Fibroblast of skin of right biceps (primary cell): ENCODE measurements at places on chromosomes 2 and 18.
A peak's percentile ranks its signal among the peaks of the same experiment; 100 is the strongest.

DNA sequence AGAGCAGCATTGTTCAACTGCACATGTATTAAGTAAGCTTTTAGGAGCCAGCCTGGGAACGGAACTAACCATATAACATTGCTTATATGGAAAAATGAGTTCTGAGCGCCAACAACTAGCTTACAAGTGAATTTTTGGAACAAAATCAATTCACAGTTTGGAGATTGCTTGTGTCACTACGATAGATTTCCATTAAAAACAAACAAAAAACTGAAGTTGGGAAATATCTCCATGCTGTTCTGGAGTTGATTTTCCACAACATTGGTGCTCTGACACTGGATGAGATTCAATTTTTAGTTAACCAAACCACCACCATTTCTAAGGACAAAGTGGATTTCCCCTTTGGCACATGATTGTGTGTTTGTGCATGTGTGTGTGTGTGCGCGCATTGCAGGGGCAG lies 56.9 kb upstream of the ZNF397 start:
- DNase-seq = no peak

DNA sequence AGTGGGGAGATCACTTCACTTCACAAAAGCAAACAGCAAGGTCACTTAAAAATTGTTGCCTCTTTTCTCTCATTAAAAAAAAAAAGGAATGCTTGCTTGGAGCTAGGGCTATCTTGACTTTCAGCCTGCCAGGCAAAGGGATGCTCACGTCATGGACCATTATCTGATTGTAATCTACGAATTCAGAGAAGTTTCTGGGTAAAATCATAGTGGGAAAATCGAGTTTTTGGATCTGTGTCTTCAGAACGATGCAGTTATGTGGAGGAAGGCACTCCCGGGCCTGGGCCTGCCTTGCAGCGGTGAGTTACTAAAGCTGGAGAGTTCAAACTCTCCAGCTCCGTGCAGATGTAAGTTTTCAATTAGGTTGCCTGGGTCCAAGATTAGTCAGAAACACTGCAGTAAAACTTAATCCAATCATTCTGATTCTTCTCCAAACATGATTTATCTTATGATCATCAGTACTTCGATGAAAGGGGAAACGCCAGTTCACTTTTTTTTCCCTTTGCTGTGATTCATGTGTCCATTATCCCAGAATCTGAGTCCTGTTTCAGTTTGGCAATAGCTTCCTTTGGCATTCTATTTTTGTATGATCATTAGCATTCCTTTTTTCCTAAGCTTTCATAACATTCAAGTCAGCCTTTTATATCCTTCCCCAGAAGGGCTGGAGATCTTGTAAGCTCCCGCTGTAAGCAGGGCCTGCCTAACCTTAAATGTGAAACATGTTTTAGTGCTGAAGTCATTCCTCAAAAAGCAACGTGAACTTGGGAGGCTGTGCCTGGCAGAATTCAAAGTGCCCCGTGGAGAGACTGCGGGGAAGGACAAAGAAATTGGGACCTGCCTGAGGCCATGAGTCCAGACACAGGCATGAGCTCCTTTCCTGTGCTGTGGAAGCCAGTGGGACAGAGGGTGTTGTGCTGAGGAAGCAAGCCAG lies 119.3 kb upstream of the TWIST2 start:
- DNase-seq = peak; percentile 98

DNA sequence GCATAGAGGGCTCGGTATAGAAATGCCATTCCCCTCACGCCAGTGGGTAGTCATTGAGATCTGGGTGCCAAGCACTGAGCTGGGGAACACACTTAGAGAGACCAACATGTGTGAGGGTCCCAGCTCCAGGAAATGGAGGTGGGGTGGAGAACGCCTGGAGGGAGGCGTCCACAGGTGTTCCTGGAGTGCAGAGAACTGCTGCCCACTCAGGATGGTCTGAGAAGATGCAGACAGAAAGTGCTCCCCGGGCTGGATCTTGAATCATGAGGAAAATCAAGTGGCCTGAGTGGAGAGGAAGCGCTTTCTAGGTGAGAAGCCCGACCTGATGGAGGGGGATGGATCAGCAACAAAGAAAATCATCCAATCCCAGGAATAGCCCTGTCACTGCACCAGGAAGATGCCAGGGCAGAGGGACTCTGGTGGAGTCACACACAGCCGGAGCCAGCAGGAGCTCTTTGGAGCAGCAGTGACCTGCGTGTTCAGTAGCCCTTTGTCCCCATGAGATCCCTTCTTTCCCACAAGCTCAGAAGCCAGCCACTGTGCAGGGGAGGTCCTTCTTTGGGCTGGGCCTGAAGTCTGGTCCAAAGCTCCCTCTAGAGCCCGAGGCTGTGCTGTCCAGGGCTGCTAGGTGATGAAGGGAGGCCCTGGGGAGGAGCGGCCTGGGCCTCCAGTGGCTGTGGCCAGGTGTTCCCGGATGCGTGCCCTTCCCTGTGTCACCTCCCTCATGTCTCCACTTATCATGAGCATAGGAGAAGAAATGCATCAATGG lies 112.3 kb downstream of the RNF144A start:
- no peak for DNase-seq

- DNase-seq = no peak
Observed at GRCh38 chr2:72886505-72887031, 640 bp upstream of the SPR start.

DNA sequence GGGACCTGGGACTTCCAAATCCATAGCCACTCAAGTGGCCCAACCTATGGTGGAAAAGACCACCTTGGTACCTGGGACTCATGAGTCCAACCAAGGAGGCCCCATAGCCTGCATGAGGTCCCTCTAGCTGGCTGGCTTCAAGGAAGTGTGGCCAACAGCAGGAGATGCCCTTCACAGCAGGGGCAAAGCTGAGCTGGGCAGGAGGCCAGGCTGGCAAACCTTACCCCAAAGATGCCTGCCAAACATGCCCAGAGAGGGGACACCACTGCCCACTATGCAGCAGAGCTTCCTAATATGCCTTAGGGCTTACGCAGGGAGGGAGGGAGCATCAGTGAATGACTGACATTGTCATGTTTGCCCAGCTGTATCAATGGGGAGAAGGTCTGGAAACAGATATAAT lies 188.0 kb upstream of the GLI2 start:
- no peak for DNase-seq

DNA sequence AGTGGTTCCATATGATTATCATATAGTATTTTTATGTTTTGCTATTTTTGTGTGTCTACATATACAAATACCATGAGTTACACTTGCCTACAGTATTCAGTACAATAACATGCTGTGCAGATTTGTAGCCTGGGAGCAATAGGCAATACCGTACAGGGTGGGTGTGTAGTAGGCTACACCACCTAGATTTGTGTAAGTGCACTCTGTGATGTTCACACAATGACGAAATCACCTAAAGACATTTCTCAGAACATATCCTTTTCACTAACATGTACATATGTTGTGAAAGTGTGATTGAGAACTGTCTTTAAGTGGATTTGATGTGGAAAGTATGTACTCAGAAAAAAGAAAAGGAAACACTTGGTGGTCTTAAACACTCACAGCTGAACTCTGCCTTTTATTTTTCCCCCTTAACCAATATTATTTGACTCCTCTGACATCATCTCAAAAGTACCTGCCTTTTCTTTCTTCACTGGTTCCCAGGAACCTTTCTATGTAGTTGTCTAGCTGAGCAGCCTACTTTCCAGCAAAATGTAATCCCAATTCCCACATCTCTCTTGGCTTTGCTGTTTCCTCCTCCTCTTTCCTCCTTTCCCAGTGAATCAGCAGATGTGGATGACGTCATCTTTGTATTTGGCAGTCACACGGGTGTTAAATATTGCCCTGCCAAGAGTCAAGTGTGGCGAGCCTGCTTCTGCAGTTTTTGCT lies 47.7 kb downstream of the OSBPL6 start:
- DNase-seq = peak; percentile 93

DNA sequence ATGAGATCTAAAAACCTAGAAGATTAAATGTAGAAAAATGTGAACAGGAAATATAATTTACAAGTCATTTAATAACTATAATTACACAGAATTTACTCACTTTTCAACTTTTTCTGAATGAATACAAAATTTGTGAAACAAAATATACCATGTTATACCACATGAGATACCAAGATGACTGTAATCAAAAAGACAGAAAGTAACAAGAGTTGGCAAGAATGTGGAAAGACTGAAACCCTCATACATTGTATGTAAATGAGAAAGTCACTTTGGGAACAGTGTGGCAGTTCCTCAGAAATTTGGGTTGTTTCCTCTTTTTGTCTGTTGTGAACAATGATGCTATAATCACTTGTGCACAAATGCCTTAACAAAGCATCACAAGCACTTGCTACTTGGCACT lies 145.4 kb upstream of the ZNF804A start:
- DNase-seq = no peak

DNA sequence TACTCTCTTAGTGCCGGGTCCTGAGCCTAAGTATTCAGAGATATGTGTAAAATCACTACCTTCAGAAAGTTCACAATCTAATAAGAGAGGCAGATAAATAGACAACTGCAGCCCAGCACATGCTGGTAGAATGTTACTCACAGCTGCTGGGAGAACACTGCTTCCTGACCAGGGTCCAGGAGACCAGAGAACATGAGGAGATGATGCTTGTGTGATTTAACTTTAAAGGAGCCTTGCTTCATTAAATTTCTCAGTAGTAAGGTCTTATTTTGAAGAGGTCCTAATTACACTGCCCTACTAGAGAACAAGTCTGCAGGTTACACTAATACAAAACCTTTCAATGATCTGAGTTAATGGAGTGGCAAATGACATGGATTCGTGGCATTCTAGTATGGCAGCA lies 209.9 kb upstream of the TRIB2 start:
- DNase-seq = peak; percentile 9

DNA sequence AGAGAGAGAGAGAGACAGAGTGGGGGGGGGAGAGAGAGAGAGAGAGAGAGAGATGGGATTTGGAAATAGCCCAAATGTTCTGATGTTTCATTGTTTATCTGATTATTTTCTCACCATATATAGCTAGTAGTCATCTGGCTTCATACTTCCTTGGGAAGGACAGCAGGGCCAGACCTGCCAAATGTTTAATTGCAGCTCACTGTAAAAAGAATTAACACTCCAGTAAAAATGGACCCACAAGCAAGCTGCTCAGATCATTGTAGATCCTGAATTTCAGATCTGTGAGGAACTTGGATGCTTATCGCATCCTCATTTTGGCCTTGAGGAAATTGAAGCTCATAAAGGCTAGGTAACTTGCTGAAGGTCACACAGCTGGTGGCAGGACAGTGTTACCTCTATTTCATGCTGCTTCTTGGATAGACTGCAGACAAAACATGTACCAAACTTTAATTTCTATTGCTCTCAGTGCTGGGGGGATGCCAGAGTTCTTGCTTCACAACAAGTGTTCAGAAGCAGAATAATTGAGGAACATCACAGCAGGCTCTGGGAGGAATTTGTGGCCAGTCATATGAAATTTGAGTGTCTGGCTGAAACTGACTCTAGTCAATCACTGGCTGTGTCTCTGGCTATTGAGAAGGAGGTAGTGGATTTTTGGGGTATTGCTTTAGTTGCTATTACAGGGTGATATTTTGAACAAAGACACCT lies 223.5 kb downstream of the PIK3C3 start:
- no peak for DNase-seq

DNA sequence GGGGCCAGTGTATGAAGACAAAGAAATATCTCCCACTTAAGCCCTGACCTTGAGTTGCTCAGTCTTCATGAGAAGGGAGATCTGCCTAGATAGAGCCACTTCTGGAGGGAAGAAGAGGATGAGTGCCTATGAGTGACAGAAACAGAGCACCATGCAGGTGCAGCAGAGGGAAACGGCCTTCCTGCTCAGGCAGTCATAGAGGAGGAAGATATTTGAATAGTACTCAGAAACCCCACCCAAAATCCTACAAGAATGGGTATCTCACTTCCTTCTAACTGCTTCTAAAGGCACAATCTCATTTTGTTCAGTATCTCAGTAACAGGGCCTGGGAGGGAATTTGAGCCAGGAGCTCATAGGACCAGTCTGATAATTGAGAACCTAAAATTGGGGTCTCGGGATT lies 339.3 kb downstream of the ALK start:
- no peak for DNase-seq

DNA sequence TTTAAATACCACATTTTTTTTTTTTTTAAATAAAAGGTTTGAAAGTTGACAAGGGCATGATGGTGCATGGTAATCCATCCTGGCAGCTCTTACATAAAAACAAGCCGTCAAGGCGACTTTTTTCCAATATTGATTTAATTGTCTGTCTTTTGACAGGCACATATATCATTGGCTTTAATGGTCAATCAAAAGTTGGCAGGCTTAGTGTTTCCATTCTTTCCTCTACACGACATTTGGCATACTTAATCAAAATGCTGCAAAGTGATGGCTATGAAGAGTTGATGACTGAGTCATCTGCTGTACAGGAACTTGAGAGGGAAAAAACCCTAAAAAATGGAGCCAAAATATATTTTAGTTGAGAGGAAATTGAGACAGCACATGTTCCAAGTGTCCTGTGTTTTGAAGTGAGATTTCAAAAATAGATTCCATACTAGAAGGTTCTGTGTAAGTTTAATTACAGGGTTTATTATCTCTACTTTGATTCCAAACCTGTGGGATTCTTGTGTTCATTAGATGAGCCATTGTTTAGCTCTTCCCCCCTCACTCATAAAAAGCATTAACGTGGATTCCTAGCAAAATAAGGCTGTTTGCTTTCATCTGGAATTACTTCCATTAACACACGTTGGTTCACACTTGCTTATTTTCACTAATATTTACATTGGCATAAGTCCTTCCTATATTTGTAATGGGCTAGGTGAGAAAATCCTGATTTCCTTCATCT lies 3.2 kb downstream of the TSHZ1 start:
- peak; percentile 76 for DNase-seq

- no peak for DNase-seq
Observed at GRCh38 chr2:174286172-174286571, 37.8 kb upstream of the OLA1 start.

DNA sequence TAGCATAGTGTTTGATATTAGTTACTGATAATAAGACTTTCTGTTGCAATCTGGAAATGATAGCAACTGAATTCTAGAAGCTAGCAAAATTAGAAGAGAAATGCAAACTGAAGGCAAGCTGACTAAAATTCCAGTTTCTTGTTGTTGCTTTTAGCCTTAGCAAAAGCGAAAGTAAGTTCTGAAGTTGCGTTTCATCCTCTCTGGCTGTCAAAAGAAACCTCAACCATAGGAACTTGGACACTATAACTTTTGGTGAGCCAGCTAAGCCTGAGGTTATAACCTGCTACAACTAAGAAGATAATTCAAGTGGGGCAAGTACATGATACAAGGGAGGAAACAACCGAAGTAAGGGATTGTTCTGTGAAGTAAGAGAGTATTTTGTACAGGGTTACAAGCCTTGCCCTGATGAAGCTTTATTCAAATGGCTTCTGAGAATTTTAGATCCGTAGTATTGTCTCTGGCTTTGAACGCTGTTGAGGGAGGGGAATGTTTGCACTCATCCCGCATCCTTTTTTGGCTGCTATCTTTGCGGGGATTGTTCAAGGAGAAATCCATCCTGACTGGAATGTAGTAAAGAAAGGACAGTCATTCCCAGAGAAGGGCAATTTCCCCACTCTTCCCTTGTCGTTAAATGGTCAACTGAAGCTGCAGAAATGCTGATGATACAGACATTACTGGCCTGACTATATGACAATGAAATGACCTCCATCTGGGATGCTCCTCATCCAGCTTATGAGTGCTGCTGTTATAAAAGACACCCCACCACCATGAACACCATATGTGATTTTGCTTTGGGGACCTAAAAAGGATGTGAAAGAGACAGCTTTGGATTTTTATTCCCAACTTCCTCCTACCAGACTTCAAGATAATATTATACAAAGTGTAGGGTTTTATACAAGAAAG lies 7.0 kb upstream of the TMX3 start:
- DNase-seq = no peak
